ENCODE measurements at places on chromosomes 4 and X. TPM values are rescaled to one million over a fixed set of nuclear protein-coding genes. Genes with fewer than 3 reads are reported as not detected.

Gene LAGE3
- total RNA-seq = 9.5 TPM

Gene ARHGEF6
- 70.7 TPM for total RNA-seq

Gene IGFBP7
- total RNA-seq = 0.22 TPM

- no peak overlapping the region for H3K4me3 ChIP-seq
- H3K4me1 ChIP-seq = peaks cover 2% of the 10 kb centered on the region
- H3K27ac ChIP-seq = no peak overlapping the region
- H3K36me3 ChIP-seq = peaks cover 12% of the 10 kb centered on the region
These were observed 65.6 kb downstream of the MRPL1 start for GRCh38 chr4:77927991-77928925.

DNA sequence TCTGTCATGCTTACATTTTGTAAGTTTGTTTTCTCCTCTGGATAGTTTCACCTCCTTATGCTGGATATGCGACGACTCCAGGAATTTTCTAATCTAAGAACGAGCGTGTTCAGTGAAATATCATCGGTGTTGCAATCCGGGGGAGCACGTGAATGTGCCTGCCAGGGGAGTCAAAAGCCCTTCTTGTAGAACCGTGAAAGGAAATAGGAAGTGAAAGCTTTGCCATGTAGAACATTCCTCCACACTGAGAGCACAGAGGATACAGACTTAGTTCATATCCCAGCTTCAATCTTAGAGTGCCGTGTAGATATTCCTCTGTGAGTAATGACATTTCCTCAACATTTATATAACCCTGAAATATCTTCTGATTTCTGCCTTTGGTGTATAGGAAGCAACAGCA is 121.2 kb downstream of the VEGFC start:
- no peak overlapping the region for H3K27ac ChIP-seq
- H3K27me3 ChIP-seq = no peaks in the 10 kb centered on the region
